ENCODE measurements at places on chromosomes 16 and 17. TPM values are rescaled to one million over a fixed set of nuclear protein-coding genes. Genes with fewer than 3 reads are reported as not detected.

SSTR5 gene
- total RNA-seq, result not detected

GPR139 gene
- total RNA-seq, result not detected

GRAPL gene
- 1.1 TPM for total RNA-seq

MYH11 gene
- 9.4 TPM for total RNA-seq

KRTAP9-2 gene
- not detected for total RNA-seq

KRTAP1-5 gene
- total RNA-seq, result not detected

CX3CL1 gene
- 2.5 TPM for total RNA-seq

TANC2 gene
- 52.8 TPM for total RNA-seq

HEATR9 gene
- total RNA-seq, result not detected

SLC35G6 gene
- not detected for total RNA-seq

NOG gene
- 4.3 TPM for total RNA-seq

CTF1 gene
- total RNA-seq, result 1.7 TPM

ACTG1 gene
- total RNA-seq, result 810 TPM

CD300E gene
- total RNA-seq, result 0.09 TPM

INCA1 gene
- 0.93 TPM for total RNA-seq

DRC3 gene
- total RNA-seq, result 1.6 TPM

PYY gene
- total RNA-seq, result not detected

GNAO1 gene
- total RNA-seq, result 0.49 TPM

PARD6A gene
- 1.3 TPM for total RNA-seq

ZG16 gene
- not detected for total RNA-seq

RAC3 gene
- total RNA-seq, result 11.2 TPM

CMTM2 gene
- total RNA-seq, result 0.35 TPM

TLCD2 gene
- total RNA-seq, result 2.6 TPM

KCNH6 gene
- not detected for total RNA-seq

TAC4 gene
- total RNA-seq, result 0.75 TPM

KPNB1 gene
- 124 TPM for total RNA-seq

AGRP gene
- not detected for total RNA-seq

CLEC10A gene
- 1.9 TPM for total RNA-seq

SCIMP gene
- 0.89 TPM for total RNA-seq

OR4D1 gene
- total RNA-seq, result not detected

KRT27 gene
- total RNA-seq, result 0.18 TPM

ATP1B2 gene
- 2.7 TPM for total RNA-seq

MYO15B gene
- total RNA-seq, result 77.4 TPM

FN3KRP gene
- 17.6 TPM for total RNA-seq

FOXC2 gene
- total RNA-seq, result 0.13 TPM

CARD14 gene
- 0.27 TPM for total RNA-seq

ABAT gene
- total RNA-seq, result 9.9 TPM

GP1BA gene
- total RNA-seq, result 0.04 TPM

CD79B gene
- 3.8 TPM for total RNA-seq

FZD2 gene
- total RNA-seq, result 6.8 TPM

All from muscle of leg (tissue), 16 donors.